Activated B cell treated with CpG ODN at 0.5 μM for 24 hours (primary cell): ENCODE measurements at places on chromosomes 13 and 19.

DNA sequence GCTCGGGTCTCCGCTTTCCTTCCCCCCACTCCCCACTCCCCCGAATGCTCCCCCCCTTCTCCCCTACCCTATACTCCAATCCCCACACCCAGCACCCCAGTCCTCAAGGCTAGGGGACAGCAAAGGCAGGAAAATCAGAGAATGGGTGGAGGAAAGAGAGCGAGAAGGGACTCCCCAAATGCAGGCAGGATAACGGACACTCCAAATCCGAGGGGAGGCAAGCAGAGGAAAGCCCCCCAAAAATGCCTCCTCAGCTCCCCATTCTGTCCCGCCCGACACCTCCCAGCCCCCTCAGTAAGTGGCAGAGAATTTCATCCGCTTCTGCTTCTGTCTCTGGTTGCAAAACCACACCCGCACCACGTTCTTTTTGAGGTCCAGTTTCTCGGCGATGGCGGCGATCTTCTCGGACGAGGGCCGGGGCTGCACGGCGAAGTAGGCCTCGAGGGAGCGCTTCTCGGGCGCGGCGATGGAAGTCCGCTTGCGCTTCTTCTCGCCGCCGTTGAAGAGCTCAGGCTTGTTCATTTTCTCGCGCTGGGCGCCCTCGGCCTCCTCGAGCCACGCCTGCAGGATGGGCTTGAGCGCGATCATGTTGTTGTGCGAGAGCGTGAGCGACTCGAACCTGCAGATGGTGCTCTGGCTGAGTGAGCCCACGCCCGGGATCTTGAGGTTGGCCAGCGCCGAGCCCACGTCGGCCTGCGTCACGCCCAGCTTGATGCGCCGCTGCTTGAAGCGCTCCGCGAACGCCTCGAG is 2.1 kb downstream of the POU4F1 start:
- no peak for DNase-seq

GRCh38 chr13:33722216-33722915 is 95.6 kb upstream of the RFC3 start:
- DNase-seq, result no peak

GRCh38 chr13:54091884-54092283 is 1063.3 kb downstream of the OLFM4 start:
- DNase-seq, result no peak

GRCh38 chr19:51668216-51668615 is 21.6 kb upstream of the SIGLEC14 start:
- no peak for DNase-seq

- no peak for DNase-seq
Measured at GRCh38 chr19:4624733-4625362, 14.5 kb upstream of the TNFAIP8L1 start.

DNA sequence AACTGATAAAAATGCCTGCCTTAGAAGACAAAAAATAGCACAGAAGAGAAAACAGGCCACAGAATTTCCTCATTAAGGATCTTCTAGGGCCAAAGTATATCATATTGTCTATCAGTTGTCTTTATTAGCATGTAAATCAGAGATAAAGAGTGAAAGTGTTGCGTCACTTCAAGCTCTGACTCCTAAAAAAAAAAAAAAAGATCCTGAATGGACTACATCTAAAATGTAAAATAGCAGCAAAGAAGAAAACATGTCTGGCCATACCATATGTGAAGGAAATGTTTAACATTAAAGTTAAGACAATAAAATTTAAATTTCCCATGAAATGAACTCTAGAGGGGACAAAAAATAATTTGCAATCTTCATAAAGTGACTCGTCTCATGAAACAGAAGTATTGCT is 237.4 kb downstream of the PCDH9 start:
- DNase-seq, result no peak

DNA sequence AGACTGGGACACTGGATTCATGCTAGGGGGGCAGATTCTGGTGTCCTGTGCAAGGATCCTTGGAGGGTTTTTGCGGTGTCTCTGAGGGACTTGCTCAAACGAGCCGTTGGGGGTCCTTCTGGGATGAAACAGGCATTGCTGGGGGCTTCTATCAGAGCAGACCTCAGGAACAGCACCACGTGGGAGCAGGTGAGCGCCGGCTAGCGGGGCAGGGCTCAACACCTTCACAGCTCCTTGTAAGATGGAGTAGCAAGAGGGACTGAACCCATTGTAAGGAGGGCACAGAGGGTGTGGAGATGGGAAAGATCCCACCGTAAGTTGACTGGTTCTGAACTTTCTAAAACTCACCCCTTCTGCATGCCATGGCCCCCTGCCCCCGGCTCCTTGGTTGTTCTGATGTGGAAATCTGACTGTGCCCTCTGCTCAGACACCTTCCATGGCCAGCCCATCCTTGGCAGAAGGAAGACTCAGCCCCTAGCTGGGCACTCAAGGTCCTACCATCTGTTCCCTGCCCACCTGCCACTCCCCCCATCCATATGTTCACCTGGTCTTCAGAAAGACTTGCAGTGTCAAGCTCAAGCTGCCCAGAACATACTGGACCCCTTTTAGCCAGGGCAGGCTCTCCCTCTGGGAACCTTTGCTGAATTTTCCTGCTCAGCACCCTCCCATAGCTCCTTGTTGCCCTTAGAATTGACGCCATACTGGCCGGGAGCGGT is 1.2 kb downstream of the SLC27A1 start:
- DNase-seq, result no peak

- no peak for DNase-seq
Measured at GRCh38 chr13:97544031-97544765, 110.2 kb downstream of the RAP2A start.

GRCh38 chr13:104823709-104824108 is 1711.8 kb downstream of the EFNB2 start:
- DNase-seq, result no peak

- no peak for DNase-seq
Measured at GRCh38 chr13:98370806-98371515, 193.9 kb upstream of the RNF113B start.

DNA sequence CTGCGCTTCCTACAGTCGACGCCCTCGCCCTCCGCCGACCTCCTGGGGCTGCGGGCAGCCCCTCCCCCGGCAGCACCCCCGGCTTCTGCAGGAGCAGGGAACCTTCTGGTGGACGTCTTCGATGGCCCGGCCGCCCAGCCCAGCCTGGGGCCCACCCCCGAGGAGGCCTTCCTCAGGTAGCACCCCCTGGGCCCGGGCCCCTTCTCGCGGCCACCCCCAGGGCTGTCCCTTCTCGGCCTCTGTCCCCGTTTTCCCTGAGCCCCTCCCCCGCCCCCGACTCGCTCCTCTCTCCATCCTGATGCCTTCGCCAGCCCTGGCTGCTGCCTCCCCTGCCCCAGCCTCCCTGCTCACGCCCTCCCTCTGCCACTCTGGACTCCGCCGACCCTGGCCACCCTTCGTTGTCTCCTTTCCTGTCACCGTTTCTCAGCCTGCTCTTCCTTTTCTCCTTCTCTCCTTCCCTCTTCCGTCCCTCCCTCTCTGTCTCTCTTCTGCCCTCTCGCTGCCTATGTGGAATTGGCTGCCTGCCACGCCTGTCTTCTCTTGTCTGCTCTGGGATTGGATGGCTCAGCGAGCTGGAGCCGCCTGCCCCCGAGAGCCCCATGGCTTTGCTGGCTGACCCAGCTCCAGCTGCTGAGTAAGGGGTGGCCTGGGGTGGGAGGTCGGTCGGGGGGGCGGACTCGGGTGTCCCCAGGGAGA is 11.0 kb downstream of the FUZ start:
- DNase-seq, result no peak

GRCh38 chr13:40375489-40376171 is 290.8 kb downstream of the FOXO1 start:
- DNase-seq, result no peak

DNA sequence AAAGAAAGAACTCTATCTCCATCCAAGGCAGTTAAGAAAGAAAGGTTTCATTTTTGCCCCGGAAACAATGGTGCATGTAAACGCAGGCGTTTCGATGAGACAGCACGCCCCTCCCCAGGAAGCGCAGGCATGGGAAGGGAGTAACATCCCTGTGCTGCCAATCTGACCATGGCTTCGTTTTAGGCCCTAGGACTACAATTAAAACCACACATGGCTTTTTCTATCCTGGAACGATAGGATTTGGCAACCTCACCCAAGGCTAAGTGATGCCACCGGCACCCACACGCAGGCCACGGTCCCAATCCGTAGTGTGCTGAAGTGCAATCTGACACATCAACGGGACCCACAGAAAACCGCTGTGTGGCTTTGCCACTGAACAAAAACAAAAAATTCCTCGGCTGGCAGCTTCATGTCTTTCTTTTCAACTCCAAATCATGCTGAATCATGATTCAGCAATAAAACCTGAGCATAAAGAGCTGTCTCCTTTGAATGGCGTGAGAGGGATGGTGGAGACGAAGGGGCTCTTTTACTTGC is 24.2 kb downstream of the RANBP3 start:
- no peak for DNase-seq

GRCh38 chr13:79482281-79482970 is 1.5 kb downstream of the NDFIP2 start:
- no peak for DNase-seq

DNA sequence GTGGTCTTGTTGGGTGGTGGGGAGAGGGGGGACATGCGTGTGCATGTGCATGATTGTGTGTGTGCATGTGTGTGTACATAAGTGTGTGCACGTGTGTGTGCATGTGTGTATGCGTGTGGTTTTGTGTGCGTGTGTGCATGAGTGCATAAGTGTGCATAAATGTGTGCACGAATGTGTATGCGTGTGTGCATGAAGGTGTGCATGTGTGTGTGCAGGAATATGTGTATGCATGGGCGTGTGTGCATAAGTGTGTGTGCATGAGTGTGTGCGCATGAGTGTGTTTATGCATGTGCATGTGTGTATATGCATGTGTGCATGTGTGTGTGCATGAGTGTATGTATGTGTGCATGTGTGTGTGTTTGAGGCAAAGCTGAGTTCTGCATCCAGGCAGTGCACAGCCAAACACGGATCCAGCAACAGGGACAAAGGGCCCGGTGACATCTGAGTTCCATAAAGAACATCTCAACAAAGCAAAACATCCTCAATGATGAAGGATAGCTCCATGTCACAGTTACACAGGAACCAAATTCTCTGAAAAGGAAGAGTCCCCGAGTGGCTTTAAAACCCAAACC is 86.0 kb upstream of the FARP1 start:
- no peak for DNase-seq

DNA sequence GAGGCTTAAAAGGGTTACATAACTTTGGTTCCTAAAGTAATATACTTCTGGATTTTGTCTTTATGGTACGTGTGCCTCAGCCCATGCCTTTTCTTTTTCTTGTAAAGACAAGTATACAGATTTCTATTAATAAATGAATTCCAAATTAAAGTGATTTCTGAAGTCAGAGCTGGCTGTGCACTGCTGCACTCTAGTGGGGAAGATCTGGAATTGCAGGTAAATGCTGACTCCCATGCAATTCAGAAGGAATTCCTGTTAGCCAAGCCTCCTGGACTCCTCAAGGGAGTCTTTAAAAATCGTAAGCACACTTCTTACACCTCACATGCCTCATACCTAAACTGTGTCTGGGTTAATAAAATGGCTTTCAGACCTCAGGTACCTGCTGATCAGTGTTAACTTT is 118.4 kb upstream of the SLC7A1 start:
- DNase-seq, result no peak

DNA sequence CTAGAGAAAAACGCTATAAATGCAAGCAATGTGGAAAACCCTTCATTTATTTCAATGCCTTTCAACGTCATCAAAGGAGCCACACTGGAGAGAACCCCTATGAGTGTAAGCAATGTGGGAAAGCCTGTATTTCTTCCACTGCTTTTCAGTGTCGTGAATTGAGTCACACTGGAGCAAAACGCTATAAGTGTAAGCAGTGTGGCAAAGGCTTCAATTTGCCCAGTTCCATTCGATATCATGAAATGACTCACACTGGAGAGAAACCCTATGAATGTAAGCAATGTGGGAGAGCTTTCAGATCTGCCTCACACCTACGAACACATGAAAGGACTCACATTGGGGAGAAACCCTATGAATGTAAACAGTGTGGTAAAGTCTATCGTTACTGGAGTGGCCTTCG is 27.4 kb downstream of the ZNF20 start:
- no peak for DNase-seq

DNA sequence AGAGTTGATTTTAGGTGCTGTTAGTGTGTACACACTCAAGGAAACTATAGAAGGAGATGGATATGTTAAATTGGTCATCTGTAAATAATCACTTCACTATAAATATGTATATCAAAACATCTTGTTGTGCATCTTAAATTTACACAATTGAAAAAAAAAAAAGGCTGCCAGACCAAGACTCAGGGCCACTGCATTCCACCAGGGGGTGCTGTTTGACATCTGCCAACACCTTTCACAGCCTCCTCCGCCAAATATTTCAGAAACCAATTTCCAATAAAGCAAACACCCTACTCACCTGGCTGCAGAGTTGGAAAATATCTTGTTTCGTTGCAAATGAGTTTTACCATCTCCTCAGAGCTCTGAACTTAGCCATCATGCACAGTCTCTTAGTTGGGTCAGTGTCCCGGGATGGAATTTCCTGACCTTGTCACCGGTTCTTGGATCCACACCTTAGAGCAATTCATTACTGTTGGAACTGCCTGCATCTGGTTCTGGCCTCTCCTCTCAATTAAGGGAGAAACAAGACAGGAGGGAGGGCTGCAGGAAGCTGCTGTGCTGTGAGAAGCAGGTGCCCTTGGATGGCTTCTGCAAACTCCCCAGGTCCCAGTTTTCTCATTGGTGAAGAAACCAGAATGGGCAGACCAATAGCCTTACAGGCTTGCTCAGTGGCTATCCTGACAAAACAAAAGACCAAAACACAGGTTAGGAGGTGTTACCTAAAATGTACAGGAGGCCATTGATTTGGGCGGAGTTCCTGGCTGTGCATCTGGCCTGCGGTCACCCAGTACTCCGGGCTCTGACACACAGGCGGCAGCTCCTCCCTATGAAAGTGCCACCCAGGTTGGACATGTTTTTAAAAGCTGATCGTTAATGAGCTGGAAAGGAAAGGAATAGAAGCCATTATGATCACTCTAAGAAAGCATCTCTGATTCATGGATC is 746.6 kb downstream of the UQCRFS1 start:
- no peak for DNase-seq

- no peak for DNase-seq
Measured at GRCh38 chr13:42298392-42298791, 26.4 kb downstream of the AKAP11 start.

GRCh38 chr13:27242702-27243101 is 8.7 kb upstream of the RPL21 start:
- DNase-seq, result no peak

DNA sequence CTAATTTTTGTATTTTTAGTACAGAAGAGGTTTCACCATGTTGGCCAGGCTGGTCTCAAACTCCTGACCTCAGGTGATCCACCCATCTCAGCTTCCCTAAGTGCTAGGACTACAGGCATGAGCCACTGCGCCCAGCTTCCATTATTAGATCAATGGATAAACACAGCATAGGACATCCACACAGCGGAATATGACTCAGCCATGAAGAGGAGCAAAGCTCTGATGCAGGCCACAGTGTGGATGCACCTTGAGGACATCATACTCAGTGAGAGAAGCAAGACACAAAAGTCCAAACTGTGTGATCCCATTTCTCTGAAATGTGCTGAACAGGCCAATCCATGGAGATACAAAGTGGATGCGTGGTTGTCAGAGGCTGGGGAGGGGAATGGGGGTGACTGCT is 4.9 kb upstream of the ZBTB7A start:
- no peak for DNase-seq

DNA sequence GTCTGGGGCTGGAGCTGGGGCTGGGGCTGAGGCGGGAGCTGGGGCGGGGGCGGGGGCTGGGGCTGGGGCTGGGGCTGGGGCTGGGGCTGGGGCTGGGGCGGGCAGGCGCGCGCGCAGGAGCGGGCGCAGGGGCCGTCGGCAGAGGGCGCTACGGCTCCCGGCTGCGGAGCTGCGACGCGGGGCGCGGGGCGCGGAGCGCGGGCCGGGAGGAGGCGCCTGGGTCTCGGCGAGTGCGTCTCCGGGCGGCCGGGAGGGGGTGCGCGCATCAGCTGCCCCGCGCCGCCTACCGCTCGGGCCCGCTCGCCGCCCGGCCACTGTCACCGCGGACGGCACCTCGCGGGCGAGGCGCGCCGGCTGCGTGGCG is 422 bp upstream of the MTUS2 start:
- DNase-seq, result peak; percentile 26
